ENCODE measurements at places on chromosomes 2 and 18.

GRCh38 chr2:26571316-26571715 lies 69.8 kb downstream of the CIB4 start:
- no peak for DNase-seq

DNA sequence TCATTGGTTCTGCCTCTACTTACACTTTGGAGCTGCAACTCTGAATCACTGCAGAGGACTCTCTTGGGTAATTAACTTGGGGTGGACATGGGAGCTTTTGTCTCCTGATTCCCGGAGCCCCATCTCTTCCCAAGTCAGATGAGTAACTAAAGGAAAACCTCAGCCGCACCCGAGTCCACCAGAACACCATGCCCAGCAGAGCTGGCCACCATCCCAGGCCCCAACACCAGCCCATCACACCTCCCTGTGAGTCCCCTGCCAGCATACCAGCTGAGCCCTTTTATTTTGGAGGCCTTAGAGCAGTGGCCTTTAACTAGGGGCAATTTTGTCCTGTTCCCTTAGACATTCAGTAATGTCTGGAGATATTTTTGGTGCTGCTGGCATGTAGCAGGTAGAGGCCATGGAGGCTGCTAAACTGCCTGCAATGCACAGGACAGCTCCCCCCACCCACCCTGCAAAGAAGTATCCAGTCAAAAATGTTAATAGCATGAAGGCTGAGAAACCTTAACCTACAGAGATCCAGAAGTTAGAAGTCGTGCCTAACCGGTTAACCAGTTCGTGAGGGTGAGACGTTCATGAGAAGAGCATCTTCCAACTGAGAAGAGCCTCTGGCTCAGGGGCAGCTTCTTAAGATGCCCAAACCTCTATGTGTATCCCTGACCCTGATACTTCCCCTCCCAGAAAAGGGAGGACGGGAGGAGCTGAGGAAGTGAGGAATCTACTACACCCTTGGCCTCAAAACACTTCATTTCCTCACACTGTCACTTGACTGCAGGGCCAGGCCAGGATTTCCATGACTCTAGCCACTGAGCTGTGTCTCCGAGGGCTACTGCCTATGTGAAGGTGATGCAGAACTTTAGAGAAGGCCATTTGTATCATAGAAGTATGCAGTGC lies 139.9 kb upstream of the EPAS1 start:
- DNase-seq, result no peak

- DNase-seq, result no peak
These were observed 164.0 kb downstream of the GRB14 start for GRCh38 chr2:164457271-164457670.

- DNase-seq, result no peak
These were observed 44.3 kb downstream of the SNRPD1 start for GRCh38 chr18:21656402-21656801.

GRCh38 chr2:218428846-218429558 lies 10.1 kb downstream of the VIL1 start:
- DNase-seq, result no peak

All from NCI-H748 treated with DMSO at 0.1 percent for 48 hours (cell line).